Caco-2 (cell line): ENCODE measurements at places on chromosomes 11 and 22.

GRCh38 chr11:17077520-17078401 lies at the start of gene RPS13:
Gene RPS13 (minus strand): TSS chr11:17077667. CDS start chr11:17077641, 26 bp downstream.
- peaks cover 1% of the 10 kb centered on the region; the same call in 1 of the 2 replicates for H3K36me3 ChIP-seq
- H3K27me3 ChIP-seq: no peaks in the 10 kb centered on the region
- H3K27ac ChIP-seq: peak within 1 kb of the TSS; percentile 99

GRCh38 chr11:91350931-91351330 lies 873.7 kb upstream of the FAT3 start:
- DNase-seq: no peak
- H3K4me1 ChIP-seq: no peaks in the 10 kb centered on the region
- no peak overlapping the region for H3K4me3 ChIP-seq
- H3K27me3 ChIP-seq: no peaks in the 10 kb centered on the region; the same call in 1 of the 2 replicates
- H3K36me3 ChIP-seq: no peaks in the 10 kb centered on the region

DNA sequence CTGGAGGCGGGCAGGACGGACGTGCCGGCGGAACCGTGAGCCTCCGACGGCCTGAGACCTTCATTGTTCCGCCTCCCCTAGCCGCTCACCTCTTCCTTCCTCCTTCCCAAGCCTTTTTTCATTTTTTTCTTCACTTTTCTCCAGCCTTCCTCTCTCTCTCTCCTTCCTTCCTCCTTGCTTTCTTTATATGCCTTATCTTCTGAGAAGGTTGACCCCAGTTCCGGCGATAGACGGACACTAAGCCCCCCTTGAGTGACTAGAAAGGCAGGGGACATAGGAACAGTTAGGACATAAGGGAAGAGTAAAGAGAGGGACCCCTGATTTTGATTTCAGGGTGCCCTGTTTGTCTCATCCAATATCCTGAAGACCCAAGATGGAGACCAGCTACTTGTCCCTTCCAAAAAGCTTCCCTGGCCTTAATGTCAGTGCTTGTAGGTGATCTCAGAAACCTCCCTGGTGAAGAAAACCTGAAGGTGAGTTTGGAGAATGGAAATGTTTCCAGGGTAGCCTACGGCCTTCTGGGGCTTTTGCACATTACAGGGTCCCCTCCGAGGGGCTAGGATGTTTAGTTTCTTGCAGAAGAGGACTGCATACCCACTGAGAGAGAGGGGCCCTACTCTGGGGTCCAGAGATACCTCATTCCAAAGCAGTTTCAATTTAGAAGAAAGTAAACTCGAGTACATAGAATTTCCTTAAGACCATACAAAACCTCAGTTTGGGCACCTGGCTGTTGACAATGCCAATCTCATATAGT lies 3.5 kb downstream of the ADM start:
- 0 out of 2 replicates have a peak, but pooled peaks cover 2% of the 10 kb centered on the region for H3K36me3 ChIP-seq
- no peak for DNase-seq
- peak overlapping the region; percentile 64 for H3K4me3 ChIP-seq
- H3K27me3 ChIP-seq: no peaks in the 10 kb centered on the region
- H3K4me1 ChIP-seq: peaks cover 28% of the 10 kb centered on the region

GRCh38 chr11:131614631-131615030 lies 244.2 kb downstream of the NTM start:
- DNase-seq: no peak
- no peak overlapping the region for H3K27ac ChIP-seq
- H3K36me3 ChIP-seq: no peaks in the 10 kb centered on the region

DNA sequence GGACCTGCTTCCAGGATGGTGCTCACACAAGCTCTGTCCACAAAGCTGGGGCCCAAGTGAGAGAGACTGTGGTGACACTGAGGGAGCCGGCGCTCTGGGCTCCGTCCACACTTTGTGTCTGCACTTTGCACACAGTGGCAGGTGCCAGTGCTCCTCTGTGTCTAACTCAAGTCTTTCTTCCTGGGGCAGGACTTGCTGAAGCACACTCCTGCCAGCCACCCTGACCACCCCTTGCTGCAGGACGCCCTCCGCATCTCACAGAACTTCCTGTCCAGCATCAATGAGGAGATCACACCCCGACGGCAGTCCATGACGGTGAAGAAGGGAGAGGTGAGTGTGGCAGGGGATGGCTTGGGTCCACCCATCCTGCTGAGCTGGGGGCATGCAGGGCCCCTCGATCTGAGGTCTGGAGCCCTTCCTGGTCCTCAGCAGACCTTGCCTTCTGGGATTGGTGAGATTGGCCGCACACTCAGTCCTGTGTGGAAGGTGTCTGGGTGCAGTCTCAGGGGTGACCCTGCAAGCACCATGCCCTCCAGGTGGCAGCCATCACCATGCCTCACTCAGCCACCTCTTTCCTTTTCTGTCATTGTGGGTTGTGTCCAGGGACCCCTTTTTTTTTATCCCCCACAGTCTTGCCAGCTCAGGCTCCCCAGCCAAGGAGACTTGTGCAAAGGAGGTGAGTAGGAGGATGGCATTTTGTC lies 93.3 kb downstream of the BCR start:
- H3K27me3 ChIP-seq: no peaks in the 10 kb centered on the region
- no peak for DNase-seq
- no peaks in the 10 kb centered on the region; the same call in 1 of the 2 replicates for H3K36me3 ChIP-seq
- H3K27ac ChIP-seq: no peak overlapping the region
- H3K4me1 ChIP-seq: no peaks in the 10 kb centered on the region

- no peaks in the 10 kb centered on the region for H3K36me3 ChIP-seq
- 0 out of 2 replicates have a peak, but pooled peaks cover 8% of the 10 kb centered on the region for H3K4me1 ChIP-seq
- DNase-seq: no peak
- no peak overlapping the region for H3K4me3 ChIP-seq
- H3K27ac ChIP-seq: peak overlapping the region; percentile 6
Measured at GRCh38 chr11:66717925-66718319, 11.1 kb downstream of the SPTBN2 start.

GRCh38 chr11:86292912-86293616 lies 9.0 kb upstream of the HIKESHI start:
- H3K4me1 ChIP-seq: 0 out of 2 replicates have a peak, but pooled peaks cover 4% of the 10 kb centered on the region
- no peak overlapping the region for H3K27ac ChIP-seq
- no peak overlapping the region for H3K4me3 ChIP-seq
- no peak for DNase-seq
- no peaks in the 10 kb centered on the region for H3K27me3 ChIP-seq

DNA sequence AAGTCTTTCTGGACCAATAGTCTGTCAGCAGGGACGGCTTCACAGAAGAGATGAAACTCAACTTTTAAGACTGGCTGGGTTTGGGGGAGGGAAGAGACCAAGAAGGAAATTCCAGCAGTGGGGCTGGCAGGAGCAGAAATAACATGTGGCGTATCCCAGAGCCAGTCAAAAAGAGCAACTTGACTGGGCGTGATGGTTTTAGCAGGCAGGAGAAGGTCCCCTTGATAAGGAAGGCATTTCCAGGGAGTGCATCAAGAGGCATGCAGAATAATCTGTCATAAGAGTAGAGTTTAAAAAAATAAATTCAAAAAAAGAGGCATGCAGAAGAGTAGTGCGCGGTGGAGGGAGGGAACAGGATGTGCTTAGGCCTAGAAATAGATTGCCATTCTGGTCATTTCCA lies 52.5 kb downstream of the C22orf31 start:
- no peak overlapping the region for H3K4me3 ChIP-seq
- no peaks in the 10 kb centered on the region for H3K27me3 ChIP-seq
- H3K4me1 ChIP-seq: peaks cover 65% of the 10 kb centered on the region

DNA sequence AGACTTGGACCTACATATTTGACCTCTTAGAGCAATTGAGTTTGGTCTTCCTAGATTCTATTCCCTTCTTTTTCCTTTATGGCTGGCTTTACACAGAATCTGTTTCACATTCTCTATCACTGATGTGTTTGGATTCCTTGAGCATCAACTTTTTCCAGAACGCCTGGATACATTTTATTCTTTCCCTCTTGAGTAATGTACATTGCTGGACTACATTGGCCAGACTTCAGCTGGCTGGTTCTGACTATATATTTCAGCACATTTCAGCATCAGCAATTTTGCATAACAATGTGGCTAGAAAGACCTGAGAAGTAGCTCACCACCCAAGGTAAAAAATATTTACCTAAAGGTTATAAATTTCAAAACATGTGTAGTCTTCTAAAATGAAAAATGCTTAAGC lies 2198.2 kb upstream of the RAG2 start:
- no peak overlapping the region for H3K27ac ChIP-seq
- H3K4me1 ChIP-seq: peaks cover 8% of the 10 kb centered on the region
- DNase-seq: no peak

DNA sequence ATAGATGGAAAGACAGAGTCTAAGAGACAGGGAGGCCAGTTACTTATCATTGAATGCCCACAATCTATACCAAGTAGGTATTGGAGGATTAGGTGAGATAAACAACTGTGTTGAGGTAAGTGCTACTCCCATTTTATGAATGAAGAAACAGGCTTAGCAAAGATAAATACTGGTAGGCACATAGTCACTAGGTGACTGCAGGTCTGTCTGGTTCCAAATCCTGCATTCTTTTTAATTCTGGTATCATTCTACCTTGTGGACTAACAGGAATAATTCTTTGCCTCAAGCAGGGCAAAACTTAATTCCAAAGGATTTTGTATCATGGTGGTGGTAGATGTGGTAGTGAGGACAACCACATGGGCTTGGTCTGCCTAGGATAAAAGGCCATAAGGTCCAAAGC lies 28.4 kb downstream of the RNF169 start:
- H3K4me3 ChIP-seq: no peak overlapping the region
- DNase-seq: no peak
- H3K27ac ChIP-seq: no peak overlapping the region
- H3K27me3 ChIP-seq: no peaks in the 10 kb centered on the region
- H3K36me3 ChIP-seq: no peaks in the 10 kb centered on the region

- no peak overlapping the region for H3K27ac ChIP-seq
- no peak overlapping the region for H3K4me3 ChIP-seq
- peaks cover 6% of the 10 kb centered on the region; the same call in 1 of the 2 replicates for H3K4me1 ChIP-seq
- no peaks in the 10 kb centered on the region; the same call in 1 of the 2 replicates for H3K27me3 ChIP-seq
- H3K36me3 ChIP-seq: no peaks in the 10 kb centered on the region
Measured at GRCh38 chr11:120929664-120930154, 94.2 kb upstream of the TBCEL start.

DNA sequence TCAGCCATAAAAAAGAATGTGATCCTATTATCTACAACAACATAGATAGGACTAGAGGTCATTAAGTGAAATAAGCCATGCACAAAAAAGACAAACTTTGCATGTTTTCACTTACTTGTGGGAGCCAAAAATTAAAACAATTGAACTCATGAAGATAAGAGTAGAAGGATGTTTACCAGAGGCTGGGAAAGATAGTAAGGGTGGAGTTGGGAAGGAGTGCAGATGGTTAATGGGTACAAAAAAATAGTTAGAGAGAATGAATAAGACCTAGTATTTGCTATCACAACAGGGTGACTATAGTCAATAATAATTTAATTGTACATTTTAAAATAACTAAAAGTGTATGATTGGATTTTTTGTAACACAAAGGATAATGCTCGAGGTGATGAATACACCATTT lies 27.2 kb upstream of the IL10RA start:
- H3K27ac ChIP-seq: no peak overlapping the region
- H3K4me1 ChIP-seq: no peaks in the 10 kb centered on the region
- H3K4me3 ChIP-seq: no peak overlapping the region

GRCh38 chr11:110093407-110094297 lies 460 bp downstream of the ZC3H12C start:
- H3K36me3 ChIP-seq: no peaks in the 10 kb centered on the region
- H3K27ac ChIP-seq: peak overlapping the region; percentile 94
- peak; percentile 84 for DNase-seq
- peak overlapping the region; percentile 79 for H3K4me3 ChIP-seq
- peaks cover 17% of the 10 kb centered on the region for H3K4me1 ChIP-seq

GRCh38 chr11:63543711-63544110 lies 7.1 kb downstream of the PLAAT4 start:
- no peak overlapping the region for H3K27ac ChIP-seq
- H3K4me1 ChIP-seq: no peaks in the 10 kb centered on the region
- H3K4me3 ChIP-seq: no peak overlapping the region
- H3K27me3 ChIP-seq: no peaks in the 10 kb centered on the region

DNA sequence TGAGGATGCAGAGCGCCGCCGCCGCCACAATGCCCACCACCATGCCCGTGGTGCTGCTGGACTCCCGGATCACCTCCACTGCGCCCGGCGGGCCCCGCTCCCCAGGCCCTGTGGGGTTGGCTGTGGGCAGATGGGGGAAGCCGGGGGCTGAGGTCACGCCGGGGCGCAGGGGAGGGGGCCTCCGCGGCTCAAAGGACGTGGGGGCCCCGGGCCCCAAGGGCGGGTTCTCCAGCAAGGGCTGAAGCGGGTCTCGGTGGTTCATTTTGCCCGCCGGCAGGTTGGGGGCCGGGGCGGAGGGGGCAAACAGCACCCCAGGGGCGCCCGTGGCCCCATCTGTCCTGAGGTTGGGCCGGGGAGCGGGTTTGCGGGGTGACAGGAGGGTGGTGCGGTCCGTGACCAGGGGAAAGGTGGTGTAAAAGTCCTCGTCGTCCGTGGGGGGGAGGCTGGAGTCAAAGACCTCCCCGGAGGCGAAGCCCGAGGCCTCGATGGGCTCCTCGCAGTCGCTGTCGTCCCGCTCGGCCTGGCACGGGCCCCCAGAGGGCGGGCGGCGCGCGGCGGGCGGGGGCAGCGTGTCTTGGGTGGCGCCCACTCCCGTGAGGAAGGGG lies 16.5 kb downstream of the SLC22A12 start:
- H3K4me1 ChIP-seq: no peaks in the 10 kb centered on the region
- DNase-seq: no peak
- H3K27ac ChIP-seq: no peak overlapping the region
- no peak overlapping the region for H3K4me3 ChIP-seq
